ENCODE measurements at places on chromosomes 12 and 14.

GRCh38 chr12:67469666-67470065 lies 178.9 kb upstream of the DYRK2 start:
- DNase-seq, result no peak

DNA sequence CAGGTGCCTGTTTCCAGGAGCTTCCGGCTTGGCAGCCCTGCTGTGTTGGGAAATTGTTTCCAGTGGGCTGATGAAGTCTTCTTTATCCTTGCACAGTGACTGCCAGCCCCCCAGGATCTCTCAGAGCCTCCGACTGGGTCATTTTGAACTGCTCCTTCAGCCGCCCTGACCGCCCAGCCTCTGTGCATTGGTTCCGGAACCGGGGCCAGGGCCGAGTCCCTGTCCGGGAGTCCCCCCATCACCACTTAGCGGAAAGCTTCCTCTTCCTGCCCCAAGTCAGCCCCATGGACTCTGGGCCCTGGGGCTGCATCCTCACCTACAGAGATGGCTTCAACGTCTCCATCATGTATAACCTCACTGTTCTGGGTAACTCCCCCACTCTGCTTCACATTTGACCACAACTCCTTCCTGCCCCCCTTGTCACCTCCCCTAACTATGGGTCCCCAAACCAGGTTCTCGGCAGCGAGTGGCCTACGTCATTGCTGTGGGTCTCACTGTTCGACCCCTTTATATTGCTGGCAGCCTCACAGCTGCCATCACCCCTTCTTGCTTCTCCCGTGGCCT lies 2.3 kb downstream of the LAG3 start:
- no peak for DNase-seq

GRCh38 chr12:112705037-112705632 lies 86.4 kb upstream of the RPH3A start:
- DNase-seq, result no peak

DNA sequence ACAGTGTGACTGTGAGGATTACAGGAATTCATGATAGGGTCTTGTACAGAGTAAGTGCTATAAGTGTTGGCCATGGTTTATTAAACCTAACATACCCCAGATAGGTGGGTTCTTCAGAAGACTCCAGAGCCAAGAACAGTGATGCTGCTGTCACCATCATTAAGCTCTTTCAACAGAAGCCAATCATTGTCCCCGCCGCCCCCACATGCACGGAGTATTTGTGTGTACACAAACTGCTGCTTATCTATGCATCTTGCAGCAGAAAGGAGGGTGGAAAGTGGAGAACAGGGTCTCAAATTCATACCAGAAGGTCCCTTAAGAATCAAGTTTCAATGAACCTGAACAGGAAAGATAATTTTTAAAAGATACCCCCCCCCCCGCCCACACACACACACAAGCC lies 51.2 kb downstream of the TMCC3 start:
- no peak for DNase-seq

GRCh38 chr12:12901158-12901791 lies 9.9 kb downstream of the GPRC5A start:
- DNase-seq, result peak; percentile 15

DNA sequence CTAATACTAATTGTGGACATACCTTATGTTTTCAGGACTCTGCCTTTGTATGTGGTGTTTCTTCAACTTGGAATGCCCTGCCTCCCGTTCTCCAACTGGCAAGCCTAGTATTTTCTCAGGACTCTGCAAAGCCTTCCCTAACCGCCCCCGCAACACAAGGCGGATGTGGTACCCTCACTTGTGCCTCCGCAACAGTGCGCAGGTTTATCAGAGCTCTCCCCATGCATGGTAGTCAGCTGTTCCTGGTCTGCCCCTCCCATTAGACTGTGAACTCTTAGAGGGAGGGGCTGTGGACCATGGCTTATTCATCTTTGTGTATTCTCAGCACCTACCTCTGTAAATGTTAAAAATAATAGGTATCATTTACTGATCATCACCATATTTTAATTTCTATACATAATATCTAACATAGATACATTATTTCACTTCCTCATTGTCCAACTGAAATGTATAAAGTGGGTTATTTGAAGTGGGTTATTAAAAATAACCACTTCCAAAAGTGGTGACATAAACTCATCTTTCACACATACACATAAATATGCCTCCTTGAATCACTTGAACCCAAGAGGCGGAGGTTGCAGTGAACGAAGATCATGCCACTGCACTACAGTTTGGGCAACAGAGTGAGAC lies 9.0 kb downstream of the LPAR5 start:
- DNase-seq, result no peak

DNA sequence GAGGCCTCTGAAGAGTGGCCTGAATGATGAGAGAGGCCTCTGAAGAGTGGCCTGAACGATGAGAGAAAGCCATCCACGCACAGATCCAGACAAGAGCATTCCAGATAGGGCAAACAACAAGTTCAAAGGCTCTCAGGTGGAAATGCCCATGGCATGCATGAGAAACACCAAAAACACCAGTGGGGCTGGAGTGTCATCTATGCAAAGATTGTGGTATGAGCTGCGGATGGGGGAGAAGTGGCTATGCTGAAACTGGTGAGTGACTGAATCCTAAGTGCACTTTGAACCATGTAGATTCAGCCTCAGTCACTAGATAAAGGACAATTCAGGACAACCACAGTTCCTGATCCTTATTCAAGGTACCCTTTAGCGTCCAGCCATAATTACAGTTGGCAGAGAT lies 79.4 kb upstream of the GZMB start:
- no peak for DNase-seq
